Esophagus squamous epithelium (tissue), 5 donors: ENCODE measurements at places on chromosomes 3 and 15.

- DNase-seq: no peak
Measured at GRCh38 chr3:76624164-76624563, 415.7 kb upstream of the ROBO2 start.

GRCh38 chr3:25820816-25821486 lies 31.1 kb downstream of the OXSM start:
- DNase-seq: no peak

DNA sequence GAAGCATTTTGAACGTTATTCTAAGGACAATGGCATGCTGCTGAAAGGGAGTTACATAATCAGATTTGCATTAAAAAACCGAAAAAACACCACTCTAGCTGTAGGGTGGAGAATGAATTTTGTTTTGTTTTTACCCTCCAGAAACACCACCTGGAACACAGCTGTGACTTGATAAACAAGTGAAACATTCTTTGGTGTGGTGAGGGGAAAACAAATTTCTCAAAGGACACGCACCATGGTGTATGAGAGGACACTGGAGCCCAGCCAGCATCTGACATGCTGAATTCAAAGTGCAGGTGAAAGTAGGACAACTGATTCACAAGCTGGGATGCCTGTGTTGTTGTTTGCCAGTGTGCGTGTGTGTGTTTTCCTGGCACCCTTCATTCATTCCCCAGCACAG lies 554.5 kb upstream of the TBL1XR1 start:
- no peak for DNase-seq

DNA sequence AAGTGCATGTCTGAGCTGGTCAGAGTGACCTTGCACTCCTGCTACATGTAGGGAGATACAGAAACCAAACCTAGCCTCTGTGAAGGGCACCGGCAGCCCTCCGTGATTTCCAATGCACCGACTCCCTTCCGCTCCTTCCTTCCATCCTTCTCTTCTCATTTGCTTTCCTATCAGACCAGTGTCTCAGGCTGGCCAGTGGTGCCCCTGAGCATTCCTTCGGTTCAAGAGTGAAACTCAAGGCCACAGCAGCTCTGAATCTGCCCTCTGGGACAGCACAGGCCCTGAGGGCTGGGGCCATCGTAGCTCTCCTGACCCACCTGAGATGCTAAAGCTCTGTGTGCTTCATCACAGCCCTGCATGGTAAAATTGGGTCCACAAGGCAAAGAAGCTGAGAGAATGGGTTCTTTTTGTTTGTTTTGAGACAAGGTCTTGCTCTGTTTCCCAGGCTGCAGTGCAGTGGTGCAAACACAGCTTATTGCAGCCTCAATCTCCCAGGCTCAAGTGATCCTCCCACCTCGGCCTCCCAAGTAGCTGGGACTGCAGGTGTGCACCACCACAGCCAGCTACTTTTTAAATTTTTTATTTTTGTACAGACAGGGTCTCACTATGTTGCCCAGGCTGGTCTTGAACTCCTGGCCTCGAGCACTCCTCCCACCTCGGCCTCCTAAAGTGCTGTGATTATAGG lies 2.3 kb upstream of the BMF start:
- DNase-seq: no peak

DNA sequence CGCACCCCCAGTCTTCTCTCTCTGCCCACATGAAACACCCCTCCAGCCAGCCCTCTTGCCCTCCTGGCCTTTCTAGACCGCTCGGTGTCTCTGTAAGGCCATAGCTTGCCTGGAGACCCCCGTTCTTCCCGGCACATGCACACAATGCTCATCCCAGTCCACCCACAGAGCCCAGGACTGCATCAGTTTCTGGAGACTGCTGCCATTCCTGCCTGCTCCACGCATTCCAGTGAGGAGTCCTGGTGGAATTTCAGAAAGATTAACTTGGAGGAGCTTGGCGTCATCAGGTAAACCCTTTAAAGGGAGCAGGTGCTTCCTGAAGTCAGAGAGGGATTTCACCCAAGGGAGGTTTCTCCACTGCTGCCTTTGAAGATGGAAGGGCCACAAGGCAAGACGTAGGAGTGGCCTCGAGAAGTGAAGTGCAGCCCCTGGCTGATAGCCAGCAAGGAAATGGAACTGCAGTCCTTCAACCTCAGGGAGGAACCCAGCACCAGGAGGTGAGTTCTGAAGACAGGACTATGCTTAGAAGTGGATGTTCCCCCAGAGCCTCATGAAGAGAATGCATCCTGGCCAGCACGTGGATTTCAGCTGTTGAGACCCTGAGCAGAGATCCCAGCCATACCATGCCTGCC lies 19.2 kb downstream of the SLC41A3 start:
- DNase-seq: no peak

- DNase-seq: no peak
Measured at GRCh38 chr15:92631721-92632120, 23.9 kb downstream of the FAM174B start.

DNA sequence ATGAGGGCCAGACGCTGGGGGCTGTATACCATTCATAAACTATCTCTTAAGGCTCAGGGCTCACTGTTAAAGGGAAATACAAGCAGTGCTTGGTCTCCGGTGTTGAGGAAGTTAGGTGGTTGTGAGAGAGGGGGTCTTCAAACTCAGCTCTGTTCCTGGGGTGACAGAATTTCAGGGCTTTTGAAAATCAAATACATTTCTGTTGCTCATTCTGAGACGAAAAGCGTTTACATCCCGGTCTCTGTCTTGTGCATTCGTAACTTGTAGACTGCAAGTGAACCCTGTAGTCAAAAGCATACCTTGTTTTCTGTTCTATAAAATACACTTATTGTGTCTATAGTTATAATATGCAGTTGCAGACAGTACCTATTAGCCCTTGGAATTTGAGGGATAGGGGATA lies 1.7 kb downstream of the SLCO3A1 start:
- no peak for DNase-seq

- DNase-seq: no peak
Measured at GRCh38 chr15:82146990-82147461, 101.2 kb upstream of the MEX3B start.

DNA sequence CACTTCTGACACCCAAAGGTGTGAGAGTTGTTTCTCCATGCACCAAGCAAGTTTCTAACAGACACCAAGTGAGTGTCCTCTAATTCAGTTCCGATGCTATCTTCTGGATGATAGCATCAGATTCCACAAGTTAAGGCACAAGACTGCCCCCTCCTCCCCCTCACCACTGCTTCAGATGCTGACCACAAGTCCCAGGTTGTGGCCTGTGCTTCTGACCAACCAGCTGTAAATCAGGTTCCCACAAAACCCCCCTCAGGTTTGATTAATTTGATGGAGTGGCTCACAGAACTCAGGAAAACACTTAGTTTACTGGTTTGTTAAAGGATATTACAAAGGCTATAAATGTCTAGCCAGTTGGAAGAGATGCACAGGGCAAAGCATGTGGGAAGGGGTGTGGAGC lies 7.0 kb upstream of the PLA1A start:
- no peak for DNase-seq

GRCh38 chr3:62992520-62992919 lies 117.3 kb upstream of the CADPS start:
- DNase-seq: no peak

- DNase-seq: no peak
Measured at GRCh38 chr15:42364529-42364928, 5.2 kb downstream of the CAPN3 start.

DNA sequence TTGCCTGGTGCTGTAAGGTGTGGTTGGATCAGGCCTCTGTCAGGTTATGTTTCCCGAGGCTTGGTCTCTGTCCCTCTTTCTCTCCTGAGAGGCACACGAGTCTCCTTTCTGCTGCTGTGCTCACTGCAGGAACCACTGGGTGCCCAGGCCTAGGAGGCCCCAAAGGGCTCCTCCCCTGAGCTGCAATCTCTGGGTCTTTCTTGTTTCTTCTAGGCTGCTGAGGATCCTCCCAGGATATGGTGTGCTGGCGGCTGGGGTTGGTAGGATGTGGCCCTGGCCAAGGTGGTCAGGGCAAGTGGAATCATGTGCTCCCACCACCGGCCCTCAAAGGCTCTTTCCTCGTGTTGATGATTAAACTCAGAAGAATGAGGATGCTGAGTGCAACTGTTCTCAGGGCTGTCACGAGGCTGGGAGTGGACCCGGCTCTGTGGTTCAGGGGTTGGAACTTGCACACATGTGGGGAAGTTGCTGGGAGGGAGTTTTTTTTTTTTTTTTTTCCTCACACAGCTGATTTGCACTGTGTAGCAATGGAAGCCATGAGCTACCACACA lies 43.6 kb upstream of the CTSH start:
- DNase-seq: peak; percentile 11

GRCh38 chr15:82113106-82113715 lies 67.4 kb upstream of the MEX3B start:
- DNase-seq: no peak

- DNase-seq: no peak
Measured at GRCh38 chr3:133776794-133777438, 28.7 kb upstream of the SRPRB start.

DNA sequence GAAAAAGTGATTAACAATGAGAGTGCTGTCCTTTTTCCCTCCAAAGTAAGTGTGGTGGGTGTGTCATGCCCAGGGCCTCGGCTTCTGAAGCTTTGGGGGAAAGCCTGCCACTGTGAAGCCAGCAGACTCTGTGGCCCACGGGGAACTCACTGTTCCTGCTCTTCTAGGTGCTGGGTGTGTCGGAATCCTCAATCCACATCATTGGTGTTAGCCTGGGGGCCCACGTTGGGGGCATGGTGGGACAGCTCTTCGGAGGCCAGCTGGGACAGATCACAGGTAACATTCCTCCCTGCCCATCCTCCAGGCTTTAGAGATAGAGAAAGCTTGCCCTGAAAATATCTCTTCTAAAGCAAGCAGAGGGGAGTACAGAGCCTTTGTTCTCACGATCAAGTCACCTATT lies 11.6 kb downstream of the PLA1A start:
- DNase-seq: no peak

DNA sequence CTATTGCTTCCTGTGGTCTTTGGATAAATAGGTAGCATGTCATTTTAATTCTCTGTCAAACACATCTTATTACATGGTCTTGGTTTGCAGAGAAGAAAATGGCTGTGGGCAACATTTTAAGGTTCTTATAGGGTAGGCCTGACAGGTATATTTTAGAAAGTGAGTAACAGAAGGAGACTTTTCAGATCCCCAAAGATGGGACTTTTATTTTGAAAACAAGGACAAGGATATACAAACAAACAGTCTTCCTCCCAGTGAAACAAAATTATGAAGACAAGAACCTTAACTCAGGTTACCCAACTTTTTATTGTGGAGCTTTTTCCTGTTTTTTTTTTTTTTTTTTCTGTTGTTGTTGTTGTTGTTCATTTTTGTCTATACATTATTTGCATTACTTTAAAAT lies 916.2 kb downstream of the NTRK3 start:
- no peak for DNase-seq

DNA sequence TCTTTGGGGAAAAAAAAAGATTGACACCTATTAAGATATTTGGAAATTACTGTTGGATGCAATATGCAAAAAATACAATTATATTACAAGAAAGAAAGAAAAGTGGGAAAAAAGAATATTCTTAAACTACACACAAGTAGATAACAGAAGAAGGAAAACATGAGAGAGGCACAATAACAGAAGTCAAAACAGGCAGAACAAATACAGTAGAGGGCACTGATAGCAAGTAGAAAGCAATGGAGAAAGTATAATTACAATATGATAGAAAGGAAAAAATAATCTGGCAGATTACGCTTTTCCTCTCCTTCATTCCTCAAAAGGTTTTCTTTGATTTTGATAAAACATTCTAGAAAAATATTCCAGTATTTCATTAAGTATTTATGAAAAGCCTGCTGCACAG lies 72.1 kb downstream of the ADAM10 start:
- no peak for DNase-seq

GRCh38 chr3:57164657-57165573 lies at the start of gene IL17RD:
Gene IL17RD, minus strand, starts transcription at chr3:57165353. Its CDS starts 67 bp downstream, at chr3:57165286.
- no peak for DNase-seq

GRCh38 chr3:61936344-61936937 lies 375.1 kb downstream of the PTPRG start:
- DNase-seq: no peak

DNA sequence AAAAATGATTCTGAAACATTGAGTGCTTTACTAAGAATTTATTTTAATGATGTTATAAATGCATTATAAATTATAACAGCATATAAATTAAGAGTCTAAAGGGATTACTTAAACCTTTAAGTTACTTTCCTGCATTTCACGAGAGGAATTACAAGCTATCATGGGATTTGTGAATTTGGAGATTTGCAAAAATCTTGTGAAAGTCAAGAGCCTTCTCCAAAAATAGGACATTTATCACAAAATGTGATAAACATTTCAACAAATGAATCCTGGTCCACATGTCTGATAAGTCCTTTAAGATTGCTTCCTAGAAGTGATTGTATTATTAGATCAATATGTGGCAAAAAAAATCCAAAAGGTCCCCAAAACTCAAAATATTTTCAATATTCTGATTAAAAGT lies 154.5 kb downstream of the ATP8B4 start:
- DNase-seq: no peak

GRCh38 chr15:71538181-71538580 lies 272.2 kb upstream of the NR2E3 start:
- no peak for DNase-seq

- DNase-seq: no peak
Measured at GRCh38 chr3:119630128-119630879, 30.1 kb downstream of the POPDC2 start.

- no peak for DNase-seq
Measured at GRCh38 chr15:79653533-79653932, 221.4 kb downstream of the MINAR1 start.

DNA sequence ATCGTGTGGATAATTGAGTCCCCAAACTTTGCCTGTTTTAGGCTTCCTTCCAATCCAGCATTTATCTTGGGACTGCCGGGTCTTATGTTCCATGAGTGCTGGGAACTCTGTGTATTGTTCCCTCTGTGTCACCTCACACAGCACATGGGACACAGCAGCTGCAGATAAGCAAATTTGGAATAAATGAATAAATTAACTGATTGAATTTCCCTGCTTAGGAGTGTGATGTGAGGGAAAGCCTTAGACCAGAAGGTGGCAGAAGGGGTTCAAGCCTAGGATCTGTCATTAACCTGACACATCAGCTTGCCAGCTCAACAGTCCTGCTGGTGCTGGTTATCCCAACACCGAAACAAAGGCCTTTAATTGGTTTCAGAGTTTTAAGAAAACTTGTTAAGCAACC lies 114.3 kb downstream of the OXSM start:
- no peak for DNase-seq

DNA sequence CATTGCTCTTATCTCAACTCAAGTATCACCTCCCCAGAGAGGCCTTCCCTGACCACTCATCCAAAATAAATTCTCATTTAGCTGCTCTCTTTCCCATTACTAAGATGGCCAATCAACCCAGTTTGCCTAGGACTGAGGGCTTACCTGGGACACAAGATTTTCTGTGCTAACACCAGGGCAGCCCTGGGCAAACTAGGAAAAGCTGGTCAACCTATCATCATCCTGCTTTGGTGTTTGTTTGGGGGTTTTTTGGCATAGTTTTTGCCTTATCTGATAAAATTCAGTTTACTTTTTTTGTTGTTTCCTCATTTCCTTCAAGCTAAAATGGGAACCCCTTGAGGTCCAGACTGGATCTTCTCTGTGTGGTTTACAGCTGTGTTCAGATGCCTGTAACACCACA lies 131.4 kb upstream of the NR2F2 start:
- DNase-seq: no peak
